Activated CD4-positive, alpha-beta T cell treated with anti-CD3 and anti-CD28 coated beads, Interleukin-2, amount 50 U/mL, for 1 hour (primary cell): ENCODE measurements at places on chromosomes 3 and 15.

DNA sequence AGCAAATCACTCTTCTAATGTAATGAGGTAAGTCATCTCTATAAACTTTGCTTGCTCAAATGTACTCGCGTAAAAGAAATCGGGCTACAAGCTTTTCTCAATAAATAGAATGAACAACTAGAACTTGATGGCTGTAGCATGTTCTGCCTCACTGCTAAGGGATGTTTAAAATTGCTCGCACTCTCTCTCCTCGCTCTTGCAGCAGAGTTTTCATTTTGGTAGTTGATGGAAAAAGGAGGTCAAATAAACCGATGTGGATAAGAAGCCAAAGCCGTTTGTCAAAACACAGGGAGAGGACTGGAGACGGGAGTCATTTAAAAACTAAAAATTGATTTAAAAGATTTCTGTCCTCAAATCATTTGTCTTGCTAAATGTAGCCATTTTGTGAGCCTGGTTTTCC is 53.3 kb downstream of the ANXA2 start:
- DNase-seq = no peak

- DNase-seq = no peak
Measured at GRCh38 chr3:141237701-141238521, 6.3 kb downstream of the PXYLP1 start.

DNA sequence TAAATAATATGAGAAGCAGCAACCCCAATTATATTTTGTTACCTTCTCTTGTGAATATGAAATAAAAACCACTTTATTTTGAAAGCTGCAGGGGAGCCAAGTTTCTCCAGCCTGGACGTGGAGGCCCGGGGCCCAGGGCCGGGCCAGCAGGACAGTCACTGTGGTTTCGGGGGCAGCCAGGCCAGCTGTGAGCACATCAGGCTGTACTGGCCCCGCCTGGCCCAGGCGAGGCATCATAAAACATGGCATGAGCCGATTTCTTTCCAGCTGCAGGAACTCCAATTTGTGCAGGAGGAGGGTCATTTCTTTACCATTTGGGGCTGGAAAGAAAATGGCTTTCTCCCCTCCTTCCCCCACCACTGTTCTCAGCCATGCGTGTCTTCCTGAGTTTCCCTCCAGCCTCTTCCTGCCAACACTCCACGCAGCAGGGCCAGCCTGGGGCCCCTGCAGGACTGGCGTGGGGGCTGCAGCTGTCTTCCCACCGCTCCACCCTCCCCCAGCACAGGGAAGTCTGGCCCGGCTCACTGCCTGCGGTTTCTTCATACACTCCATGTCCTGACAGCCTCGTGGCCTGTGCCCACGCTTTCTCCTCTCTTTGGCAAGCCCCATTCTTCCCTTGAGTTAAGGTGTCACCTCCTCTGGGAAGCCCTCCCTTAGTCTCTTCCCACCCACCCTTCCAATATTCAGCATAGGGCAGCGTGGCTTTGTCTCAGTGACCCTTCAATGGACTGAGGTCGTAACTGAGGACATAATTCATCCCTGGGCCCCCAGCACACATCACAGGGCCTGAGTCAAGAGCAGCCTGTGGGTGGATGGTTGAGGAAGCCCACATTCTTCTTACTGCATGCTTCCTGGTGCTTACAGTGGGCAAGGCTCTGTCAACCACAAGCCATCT is 135.8 kb downstream of the CHSY1 start:
- no peak for DNase-seq

DNA sequence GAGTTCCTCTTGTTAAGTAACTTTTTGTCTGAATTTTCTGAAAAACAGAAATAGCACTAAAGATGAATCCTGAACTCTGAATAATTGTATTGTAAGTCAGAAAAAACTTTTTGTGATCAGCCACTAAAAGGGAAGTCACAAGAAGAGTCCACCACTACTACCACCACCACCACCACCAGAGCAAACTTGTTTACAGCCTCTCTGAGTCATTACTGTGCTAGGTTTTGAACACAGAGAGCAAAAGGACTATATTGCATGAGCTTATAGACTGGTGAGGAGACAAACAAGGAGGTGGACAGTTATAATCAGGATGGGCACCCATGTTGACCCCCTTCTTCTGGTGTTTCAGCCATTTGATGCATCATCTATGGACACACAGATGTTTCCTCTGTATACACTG is 141.7 kb downstream of the IL5RA start:
- no peak for DNase-seq

GRCh38 chr3:188274249-188274915 is 120.4 kb downstream of the LPP start:
- no peak for DNase-seq

DNA sequence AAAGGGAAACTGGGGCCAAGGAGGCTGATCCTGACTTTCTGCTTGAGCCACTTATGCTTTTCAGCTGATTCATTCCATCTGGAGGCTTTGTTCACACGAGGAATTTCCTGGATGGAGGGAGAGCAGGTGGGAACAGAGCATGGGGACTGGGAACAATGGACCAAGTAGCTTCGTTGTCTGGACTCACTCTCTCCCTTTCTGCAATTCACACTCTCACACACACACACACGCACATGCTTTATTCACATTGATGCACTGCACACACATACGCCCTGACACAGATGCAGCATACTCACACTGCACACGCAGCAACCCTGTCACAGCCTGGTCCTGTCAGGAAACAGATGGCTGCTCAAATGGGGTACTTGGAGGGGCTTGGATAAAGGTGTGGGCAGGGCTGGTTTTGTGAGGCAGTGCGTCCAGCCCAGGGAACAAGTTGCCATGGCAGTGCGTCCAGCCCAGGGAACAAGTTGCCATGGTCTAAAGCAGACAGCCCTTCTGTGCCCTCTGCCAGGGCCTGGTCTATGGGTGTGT is 19.8 kb upstream of the CHCHD6 start:
- DNase-seq = no peak

GRCh38 chr3:108552267-108553159 is 36.7 kb downstream of the CIP2A start:
- DNase-seq = no peak

DNA sequence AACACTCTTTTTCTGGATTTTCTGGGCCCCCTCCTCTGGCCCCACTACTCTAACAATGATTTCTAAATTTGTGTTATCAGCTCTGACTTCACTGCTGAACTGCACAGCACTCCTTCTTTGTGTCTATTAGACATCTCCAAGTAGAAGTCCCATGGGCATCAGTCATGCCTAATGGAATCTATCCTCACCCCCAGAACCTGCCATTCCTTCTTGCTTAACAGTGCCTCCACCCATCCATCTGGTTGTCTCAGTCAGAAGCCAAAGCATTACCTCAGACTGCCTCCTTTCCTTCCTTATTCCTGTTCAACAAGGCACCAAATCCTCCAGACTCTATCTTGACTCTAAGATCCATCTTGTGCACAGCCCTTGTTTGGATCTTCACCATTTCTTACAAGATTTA is 36.2 kb downstream of the SSR3 start:
- DNase-seq = no peak

DNA sequence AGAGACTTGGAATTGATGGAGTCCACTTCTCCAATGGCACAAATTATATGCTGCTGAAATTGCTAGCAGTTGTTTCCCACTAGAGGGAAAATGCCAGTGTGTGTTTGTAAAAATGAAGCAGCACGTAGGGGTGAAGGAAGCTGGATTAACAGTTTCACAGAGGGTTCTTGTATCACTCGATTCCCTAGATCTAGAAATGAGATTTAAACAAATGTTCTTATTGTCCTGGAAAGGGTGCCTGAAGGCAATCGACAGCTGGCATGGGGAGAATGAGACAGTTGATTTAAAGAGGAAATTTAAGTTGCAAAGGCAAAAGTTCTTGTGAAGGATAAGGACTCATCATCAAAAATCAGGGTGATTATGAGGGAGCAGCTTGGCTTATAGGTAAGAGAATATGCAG is 234.8 kb upstream of the ARPP21 start:
- DNase-seq = no peak

- no peak for DNase-seq
Measured at GRCh38 chr3:31289584-31289983, 243.1 kb upstream of the STT3B start.

DNA sequence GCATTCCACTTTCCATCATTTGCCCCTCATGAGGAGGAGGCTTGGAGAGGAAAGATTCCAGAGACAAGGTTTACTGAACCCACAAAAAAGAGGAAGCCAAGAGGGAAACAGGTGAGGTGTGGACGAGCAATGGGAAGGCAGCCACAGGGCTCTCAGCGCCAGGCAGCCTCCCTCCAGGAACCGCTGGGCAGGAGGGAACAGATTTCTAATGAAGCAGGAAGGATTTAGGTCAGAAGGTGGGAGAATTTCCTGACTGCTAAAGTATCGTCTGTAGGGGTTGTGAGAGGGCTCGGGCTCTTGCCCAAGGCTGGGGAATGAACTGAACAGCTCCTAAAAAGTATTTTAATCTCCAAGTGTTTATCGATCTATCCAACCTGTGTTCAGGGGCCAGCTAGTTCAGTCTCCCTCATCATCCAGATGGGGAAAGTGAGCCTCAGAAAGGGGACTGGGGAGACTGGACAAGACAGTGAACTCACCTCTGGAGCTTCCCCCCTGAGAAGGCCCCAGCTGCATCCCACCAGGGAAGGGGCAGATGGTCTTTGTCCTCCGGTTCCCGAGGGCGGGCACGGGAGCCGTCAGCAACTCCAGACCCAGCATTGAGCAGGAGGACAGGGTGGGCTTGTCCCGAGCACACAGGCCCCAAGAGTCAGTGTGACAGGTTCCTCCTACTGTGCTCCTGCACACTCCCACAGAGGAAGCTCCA is 10.5 kb downstream of the LOXL1 start:
- DNase-seq = no peak

- DNase-seq = no peak
Measured at GRCh38 chr15:67829647-67830504, 4.6 kb downstream of the SKOR1 start.

DNA sequence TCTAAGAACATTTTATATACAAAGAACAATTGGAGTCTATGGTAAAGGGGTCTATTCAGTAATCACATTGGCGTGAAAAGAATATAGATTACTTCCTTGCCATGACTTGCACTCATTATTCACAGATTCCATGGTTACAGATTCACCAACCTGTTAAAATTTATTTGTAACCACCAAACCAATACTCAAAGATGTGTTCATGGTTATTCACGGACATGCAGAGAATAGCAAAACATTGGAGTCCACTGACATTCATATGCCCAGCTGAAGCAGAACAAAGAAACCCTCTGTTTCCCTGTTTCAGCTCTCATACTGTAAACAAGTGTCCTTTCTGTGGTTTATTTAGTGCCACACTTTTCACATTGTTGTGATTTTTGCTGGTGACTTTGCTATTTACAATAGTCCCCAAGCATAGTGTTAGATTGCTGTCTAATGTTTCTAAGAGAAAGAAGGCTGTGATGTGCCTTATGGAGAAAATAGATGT is 185.8 kb upstream of the TTC14 start:
- DNase-seq = no peak

DNA sequence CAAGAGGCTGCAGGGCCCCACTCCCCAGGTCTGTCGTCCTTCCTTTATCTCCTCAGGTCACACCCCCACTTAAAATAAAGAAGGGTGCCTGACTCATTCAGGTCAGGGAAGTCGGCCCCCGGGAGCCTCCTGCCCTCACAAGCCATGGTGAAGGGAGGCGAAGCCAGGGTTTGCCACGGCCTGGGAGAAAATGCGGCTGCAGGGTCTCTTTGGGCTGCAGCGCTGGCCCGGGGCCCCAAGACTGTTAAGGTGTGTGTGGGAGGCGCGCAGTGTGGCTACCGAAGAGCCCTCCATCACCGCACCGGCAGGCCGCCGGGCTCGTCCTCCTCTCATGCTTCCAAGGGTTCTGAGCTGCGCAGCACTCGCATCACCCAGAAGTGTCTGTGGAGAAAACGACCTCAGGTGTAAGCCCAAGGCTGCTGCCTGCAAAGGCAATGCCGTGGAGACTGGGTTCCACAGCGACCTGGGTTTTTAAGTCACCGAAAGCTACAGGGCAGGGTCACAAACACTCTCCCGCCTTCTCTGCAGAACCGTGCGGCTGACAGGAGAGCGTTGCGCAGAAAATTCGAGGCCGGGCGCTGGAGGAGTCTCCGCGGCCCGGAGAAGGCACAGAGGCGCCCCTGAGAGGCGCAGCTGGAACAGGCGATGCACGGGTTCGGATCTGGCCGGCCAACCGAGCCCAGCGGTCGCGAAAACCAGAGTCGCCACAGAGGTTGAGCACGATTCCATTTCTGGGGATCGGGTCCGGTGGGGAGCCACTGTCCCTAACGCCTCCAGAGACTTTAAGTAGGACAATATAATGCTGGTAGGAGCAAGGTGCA is 8.7 kb downstream of the FOXL2 start:
- DNase-seq = no peak

GRCh38 chr3:123586131-123586530 is 1.3 kb upstream of the HACD2 start:
- DNase-seq = peak; percentile 14

DNA sequence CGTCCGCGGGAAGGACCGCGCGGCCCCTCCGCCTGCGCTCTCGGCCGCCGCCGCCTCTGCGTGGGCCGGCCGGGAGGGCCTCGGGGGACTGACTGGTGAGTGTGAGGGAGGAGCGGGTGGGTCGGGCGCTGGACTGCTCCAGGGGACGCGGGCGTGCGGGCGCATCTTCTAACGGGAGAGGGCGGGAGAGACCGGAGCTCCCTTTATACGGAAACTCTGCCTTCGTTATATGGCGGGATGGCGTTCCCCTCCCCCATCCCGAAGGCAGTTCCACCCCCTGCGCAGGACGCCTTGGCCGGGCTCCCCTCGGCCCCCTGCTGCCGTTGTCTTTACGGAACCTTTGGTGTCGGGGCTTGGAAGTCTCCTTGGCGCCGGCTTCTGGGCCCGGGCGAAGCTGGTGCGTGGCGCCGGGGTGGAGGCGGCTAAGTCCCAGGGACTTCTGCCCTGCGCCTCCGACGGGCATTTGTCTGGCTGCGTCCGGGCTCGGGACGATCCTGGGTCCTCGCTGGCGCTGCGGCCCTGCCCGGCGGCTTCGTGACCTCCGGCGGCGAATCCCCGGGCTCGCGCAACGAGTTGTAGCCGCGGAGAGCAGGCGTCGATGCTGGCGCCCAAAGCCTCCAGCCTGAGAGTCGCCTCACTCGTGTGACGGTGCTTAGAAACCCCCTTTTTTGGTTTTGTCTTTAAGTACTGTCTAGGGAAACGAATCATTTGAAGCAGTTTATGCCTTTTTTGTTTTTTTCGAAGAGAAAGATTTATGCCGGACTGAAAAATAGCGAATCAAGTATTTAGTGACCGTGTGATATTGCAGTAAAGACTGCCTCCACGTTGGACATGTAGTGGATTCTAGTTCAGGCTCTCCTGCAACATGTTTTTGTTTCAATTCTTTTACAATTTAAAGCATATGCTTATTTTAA is 623 bp downstream of the ZNF639 start:
- DNase-seq = peak; percentile 53

DNA sequence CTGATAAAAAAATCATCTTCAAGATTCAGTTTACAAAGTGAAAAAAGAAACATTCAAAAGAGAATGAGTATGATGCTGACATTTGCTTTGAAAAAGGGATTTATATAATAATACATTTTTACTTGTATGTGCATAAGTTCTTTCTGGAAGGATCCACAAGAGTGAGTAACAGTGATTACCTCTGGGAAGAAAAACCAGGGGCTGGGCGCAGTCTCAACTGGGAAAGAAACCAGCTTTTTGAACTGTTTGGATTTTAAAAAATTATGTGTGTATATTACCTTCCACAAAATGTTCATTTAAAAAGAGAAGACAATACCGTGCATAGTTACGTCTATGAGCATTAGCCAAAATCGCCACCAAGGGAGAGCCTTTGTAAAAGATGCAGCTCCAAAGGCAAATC is 1.3 kb downstream of the CLEC3B start:
- no peak for DNase-seq
